Activated CD4-positive, alpha-beta T cell treated with anti-CD3 and anti-CD28 coated beads, Interleukin-2, amount 10 ng/mL, durations not matched to agents 7 days and 5 days (primary cell): ENCODE measurements at places on chromosomes 1 and 21. TPM values are rescaled to one million over a fixed set of nuclear protein-coding genes. Genes with fewer than 3 reads are reported as not detected.
A peak's percentile ranks its signal among the peaks of the same experiment; 100 is the strongest.

DNA sequence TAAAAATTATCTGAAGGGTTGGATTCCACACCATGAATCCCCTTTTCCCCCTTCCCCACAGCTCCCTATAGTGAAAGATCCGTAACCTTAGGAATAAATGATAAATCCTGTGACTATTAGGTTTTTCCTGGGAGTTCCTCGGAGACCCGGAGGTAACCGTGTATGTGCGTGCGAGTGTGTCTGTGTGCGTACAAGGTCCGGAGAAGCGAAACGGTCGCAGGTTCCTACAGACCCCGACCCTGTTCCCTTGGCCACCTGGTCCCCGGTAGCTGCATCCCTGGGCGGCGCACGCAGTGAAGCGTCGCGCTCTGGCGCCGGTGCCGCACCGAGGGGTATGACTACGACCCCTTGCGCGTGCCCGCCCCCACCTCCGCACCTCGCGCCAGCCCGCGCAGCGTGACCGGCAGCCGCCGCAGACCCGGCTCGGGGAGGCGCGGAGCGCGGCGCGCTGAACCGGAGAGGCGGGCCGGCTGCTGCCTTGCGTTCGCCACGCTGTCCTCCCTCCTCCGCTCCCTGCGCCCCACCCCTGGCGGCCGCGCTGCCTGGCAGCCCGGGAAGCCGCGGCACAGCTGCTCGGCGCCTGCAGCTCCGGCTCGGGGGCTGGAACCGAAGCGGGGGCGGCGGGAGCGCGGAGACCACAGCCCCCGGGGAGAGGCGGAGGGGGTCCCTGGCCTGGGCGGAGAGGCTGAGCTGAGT, at the start of gene AK5:
Gene AK5, plus strand, starts transcription at position 529 of the 696 bp plus-strand sequence. CDS start 295 bp downstream, outside the sequence.
- DNase-seq = peak; percentile 47

- DNase-seq = no peak
These were observed 11.5 kb downstream of the ABL2 start for GRCh38 chr1:179217943-179218507.

GRCh38 chr1:2481885-2482284, 5.8 kb downstream of the PLCH2 start:
- no peak for DNase-seq

Gene CDC42BPA
- total RNA-seq = 3.6 TPM

- no peak for DNase-seq
These were observed 31.4 kb downstream of the AK2 start for GRCh38 chr1:33005117-33005837.

Gene LRRC39
- 0.46 TPM for total RNA-seq

DNA sequence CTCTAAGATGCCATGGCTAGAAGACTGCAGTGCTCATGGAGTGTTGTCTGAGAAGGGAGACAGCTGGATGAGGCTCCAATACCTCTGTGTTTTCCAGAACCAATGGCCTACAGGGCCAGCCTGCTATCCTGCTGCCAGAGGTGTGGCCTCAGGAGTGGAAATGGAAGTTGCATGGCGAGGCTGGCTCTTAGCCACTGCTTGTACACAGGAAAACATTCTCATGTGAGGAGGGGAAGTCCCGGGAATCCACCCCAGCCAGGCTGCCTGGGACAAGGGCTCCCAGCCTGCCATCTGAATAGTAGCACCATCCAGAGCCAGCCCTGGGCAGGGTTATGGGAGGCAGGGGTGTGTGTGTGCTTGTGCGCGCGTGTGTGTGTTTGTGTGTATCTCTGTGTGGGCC, 56.5 kb downstream of the SDC3 start:
- DNase-seq = no peak

Gene BRDT
- total RNA-seq = not detected

Gene C1orf185
- not detected for total RNA-seq

DNA sequence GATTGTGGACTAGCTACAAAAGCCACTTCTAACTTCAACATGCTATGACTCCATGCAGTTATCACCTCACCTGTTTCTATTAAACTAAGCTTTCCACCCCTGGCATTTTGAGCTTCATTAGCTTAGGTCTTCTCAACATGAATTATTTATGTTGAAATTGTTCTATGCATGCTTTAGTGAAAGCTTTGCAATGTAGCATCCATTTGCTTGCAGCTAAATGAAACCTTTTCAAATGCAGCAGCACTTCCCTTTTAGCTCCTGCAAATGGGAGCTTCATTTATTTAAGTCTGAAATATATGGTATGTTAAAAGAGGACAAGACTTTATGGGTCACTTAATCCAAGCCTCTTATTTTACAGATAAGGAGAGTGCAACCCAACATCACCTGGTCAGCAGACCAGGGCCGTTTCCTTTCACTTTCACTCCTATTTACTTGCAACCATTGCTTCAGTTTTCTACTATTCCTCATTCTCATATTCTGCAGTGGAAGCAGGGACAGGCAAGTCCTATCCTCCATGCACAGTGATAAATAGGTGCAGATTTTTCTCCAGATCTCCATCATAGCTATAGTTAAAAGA, 56.4 kb upstream of the SAMSN1 start:
- no peak for DNase-seq
